ENCODE measurements at places on chromosomes 2 and 18.

DNA sequence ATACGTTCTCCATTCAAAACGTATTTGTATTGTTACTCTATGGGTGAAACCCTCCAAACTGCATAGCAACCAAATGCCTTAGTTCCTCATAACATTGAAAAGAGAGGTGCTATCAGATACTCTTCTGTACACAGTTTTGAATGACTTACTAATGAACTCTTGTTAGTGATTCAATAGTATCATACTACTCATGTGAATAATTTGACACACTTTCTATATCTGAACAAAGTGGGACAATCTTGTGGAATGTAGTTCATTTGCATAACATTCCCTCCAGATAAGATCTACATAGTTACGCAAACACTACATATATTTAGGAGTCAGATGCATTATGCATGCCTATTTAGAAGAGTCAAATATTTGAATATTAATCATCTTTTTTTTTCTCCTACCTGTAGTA lies 232.0 kb upstream of the NRXN1 start:
- no peak for DNase-seq

DNA sequence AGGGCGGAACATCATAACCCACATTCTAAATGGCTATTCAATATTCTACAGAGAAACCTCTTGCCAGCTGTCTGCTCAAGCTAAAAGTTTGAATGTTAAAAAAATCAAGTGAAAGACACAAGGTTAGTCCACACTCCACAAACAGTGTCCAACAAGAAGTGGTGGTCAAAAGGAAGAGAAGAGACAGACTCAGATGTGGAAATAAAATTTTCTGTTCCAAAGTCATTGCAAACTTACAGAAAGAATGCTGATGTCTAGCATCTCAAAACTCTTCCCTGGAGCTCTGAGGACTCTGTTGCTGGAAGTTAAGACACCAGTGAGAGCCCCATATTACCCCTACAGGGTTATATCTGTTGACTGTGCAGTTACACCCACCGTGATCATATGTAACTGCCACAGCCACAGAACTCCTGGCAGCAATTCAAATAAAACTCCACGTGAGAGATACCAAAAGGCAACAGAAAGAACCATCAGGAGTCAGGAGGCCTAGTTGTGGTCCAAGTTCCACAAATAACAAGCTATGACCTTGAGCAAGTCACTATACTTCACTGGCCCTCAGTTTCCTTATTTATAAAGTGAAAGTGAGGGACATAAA lies 60.9 kb downstream of the AAK1 start:
- peak; percentile 16 for DNase-seq

GRCh38 chr2:229873123-229873581 lies 48.7 kb downstream of the TRIP12 start:
- no peak for DNase-seq

GRCh38 chr2:160052531-160052930 lies 9.9 kb downstream of the PLA2R1 start:
- no peak for DNase-seq

DNA sequence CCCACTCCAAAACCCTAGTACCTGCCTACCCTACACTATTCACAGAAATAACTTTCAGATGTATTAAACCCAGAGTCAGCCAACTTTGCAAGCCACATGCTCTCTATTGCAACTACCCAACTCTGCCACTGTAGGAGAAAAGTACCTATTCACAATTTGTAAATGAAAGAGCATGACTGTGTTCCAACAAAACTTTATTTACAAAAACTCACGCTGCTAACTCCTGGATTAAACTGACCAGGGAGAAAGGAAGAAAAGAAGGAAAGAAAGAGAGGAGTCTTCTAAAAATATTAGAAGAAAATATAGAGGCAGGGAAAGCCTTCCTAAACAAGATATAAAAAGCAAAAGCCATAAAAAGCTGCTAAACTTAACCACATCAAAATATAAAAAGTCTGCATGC lies 24.6 kb downstream of the SLC1A4 start:
- no peak for DNase-seq

- no peak for DNase-seq
Observed at GRCh38 chr2:10243926-10244270, 58.8 kb upstream of the HPCAL1 start.

GRCh38 chr2:239752951-239753350 lies 272.2 kb downstream of the NDUFA10 start:
- no peak for DNase-seq

GRCh38 chr2:129896226-129897100 lies 83.0 kb upstream of the RAB6C start:
- DNase-seq, result no peak

- DNase-seq, result peak; percentile 46
Observed at GRCh38 chr2:168119515-168120141, 127.8 kb downstream of the STK39 start.

GRCh38 chr2:47269316-47270232 lies 114.5 kb upstream of the STPG4 start:
- no peak for DNase-seq

DNA sequence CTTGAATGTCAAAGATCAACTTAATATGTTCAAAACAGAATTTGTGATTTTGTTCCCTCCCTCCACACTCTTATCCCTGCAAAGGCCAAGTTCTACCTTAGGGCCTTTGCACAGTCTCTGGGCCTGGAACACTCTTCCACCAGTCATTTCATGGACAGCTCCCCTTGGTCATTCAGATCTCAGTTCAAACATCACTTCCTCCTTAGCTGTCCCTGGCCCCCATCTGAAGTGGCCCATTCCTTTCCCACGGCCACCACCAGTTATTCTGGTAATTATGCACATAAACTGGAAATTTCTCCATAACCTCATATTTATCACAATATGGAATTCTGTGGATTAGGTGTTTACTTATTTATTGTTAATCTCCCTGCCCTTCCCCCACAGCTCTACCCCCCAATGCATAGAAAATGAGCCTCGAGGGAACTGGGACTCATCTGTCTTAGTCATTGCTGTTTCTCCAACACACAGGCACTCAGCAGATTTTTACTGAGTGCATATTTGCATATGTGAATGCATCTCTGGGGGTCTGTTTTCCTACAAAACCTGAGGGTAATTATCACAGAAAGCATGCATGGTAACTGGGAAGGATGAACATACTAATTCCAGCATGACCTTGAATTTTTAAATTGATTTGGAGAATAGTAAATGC lies 35.5 kb upstream of the SPTBN1 start:
- no peak for DNase-seq

Data from CD4-positive, alpha-beta T cell treated with Interleukin-12 subunit alpha and Interleukin-12 subunit beta, for 1 hour (primary cell).